ENCODE measurements at places on chromosomes 2 and 18.
A peak's percentile ranks its signal among the peaks of the same experiment; 100 is the strongest.

DNA sequence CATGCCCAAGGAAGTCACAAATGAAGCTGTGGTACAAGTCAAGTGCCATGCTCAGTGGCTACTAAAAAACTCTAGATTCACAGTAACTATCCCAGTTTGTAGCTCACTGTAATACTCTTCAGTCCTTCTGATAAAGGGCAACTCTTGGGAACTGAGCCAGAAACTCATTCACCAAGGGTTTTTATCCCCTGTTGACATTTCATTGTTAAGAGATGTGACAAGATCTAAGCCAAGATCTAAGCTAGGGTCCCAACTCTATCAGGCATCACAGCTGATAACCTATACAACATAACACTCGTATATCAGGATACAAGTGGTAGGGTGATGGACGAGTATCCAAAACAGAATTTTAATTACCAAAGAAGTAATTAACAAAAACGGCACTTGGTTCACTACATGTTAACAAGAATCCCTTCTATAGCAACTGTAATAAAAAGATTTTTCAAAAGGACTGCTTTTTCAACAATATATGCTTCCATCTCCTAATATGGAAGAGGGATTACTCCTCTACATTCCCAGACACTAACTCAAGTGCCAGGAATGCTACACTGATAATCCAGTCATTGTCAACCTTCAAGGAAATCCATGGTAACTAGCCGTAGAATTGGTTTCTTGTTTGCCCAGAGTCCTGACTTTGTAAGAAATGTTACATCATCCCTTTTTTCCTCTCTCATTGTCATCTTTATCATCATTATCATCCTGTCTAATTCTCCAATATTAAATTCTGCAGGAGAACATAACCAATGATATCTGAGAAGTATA, 111.7 kb downstream of the CDH2 start:
- peak overlapping the region; percentile 74 for H3K27ac ChIP-seq
- no peaks in the 10 kb centered on the region for H3K27me3 ChIP-seq
- peak; percentile 85 for DNase-seq
- peaks cover 4% of the 10 kb centered on the region for H3K4me1 ChIP-seq

- H3K36me3 ChIP-seq, result no peaks in the 10 kb centered on the region
- no peak overlapping the region for H3K27ac ChIP-seq
- DNase-seq, result no peak
- H3K4me1 ChIP-seq, result peaks cover 14% of the 10 kb centered on the region
Measured at GRCh38 chr18:8703092-8703709, 2.2 kb upstream of the MTCL1 start.

- H3K36me3 ChIP-seq, result peaks cover 22% of the 10 kb centered on the region
- H3K4me3 ChIP-seq, result no peak overlapping the region
- no peak for DNase-seq
- H3K4me1 ChIP-seq, result no peaks in the 10 kb centered on the region
Measured at GRCh38 chr2:135167273-135167672, 115.2 kb downstream of the RAB3GAP1 start.

DNA sequence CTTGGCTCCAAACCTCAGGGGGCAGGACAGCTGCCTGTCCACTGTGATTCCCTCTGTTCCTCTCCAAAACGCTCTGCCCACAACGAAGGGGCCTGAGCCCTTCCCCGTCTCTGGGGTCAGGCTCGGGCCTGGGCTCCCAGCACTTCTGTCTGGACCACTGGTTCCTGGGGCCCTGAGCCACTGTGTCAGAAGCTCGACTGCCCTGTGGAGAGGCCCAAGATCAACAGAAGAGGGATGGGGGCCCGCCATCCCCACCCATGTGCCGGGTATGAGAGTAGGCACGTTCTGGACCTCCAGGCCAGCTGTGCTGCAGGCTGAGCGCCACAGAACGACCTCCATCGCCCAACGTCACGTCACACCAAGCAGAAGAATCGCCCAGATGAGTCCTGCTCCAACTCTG, 119.9 kb upstream of the HS6ST1 start:
- H3K4me1 ChIP-seq, result peaks cover 2% of the 10 kb centered on the region
- DNase-seq, result no peak
- no peaks in the 10 kb centered on the region for H3K36me3 ChIP-seq
- no peak overlapping the region for H3K27ac ChIP-seq
- no peaks in the 10 kb centered on the region for H3K27me3 ChIP-seq
- H3K4me3 ChIP-seq, result no peak overlapping the region

DNA sequence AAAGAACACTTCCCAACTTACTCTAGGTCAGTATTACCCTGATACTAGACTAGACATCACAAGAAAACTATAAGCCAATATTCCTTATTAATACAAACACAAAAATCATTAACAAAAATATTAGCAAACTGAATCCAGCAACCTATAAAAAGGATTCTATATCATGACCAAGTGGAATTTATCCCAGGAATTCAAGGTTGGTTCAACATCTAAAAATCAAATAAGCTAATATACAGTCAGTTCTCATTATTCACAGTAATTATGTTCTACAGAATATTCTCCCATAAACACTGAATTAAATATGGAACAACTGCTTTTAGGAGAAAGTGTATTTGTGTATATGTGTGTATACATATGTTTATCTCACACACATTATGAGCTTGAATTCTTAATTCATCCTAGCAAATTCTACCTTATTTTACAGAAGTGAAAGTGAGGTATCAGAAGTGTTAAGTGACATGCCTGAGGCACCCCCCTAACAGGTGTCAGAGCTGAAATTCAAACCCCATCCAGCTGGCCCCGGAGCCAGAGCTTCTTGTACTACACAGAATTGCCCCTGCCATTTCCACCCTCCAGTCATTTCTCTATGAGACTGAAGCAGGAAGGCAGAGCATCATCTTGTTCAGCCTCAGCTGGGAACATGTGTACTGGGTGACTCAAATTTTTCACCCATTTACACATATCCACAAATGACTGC, 77.8 kb downstream of the MALT1 start:
- no peaks in the 10 kb centered on the region for H3K4me1 ChIP-seq
- DNase-seq, result no peak
- no peaks in the 10 kb centered on the region for H3K27me3 ChIP-seq
- H3K4me3 ChIP-seq, result no peak overlapping the region
- H3K36me3 ChIP-seq, result peaks cover 21% of the 10 kb centered on the region
- H3K27ac ChIP-seq, result no peak overlapping the region

DNA sequence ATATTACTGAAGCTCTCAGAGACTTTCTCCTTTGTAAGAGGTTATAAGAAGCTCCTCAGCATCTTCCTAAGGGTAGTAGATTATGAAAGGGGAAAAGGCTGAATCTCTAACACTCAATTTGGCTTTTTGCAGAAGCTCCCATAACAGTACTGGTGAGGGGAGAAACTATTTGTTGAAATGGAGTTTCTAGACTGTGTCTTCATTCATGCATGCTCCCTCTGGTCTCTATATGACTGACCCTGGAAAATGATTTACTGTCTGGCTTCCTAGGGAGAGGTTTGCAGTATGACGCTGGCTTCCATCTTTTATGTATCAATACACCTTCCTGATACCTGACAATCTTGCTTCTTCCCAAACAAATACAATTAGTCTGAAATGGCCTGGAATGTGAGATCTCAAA, 63.9 kb downstream of the LDAH start:
- DNase-seq, result no peak
- H3K4me1 ChIP-seq, result no peaks in the 10 kb centered on the region
- no peaks in the 10 kb centered on the region for H3K27me3 ChIP-seq

DNA sequence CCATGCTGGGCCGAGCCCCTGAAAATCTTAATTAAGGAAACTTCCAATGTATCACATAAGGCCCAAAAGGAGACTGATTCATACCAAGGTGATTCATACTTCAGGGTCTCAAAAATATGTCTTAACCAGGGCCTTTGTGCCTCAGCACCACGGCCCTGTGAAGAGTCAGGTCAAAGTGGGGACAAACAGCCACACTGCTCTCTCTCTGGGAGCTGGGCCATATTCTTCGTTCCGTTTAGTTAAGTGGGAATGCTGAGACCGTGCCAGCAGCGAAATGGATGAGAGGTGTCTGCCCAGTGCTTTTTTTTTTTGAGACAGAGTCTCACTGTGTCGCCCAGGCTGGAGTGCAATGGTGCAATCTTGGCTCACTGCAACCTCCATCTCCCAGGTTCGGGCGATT, 9.3 kb upstream of the PTMA start:
- H3K27me3 ChIP-seq, result no peaks in the 10 kb centered on the region
- H3K27ac ChIP-seq, result no peak overlapping the region
- H3K4me1 ChIP-seq, result peaks cover 5% of the 10 kb centered on the region

GRCh38 chr2:210956101-210956500, 399.7 kb downstream of the CPS1 start:
- H3K27me3 ChIP-seq, result no peaks in the 10 kb centered on the region
- no peak overlapping the region for H3K4me3 ChIP-seq
- DNase-seq, result no peak

GRCh38 chr2:18626958-18627650, 37.7 kb upstream of the NT5C1B start:
- DNase-seq, result no peak
- no peaks in the 10 kb centered on the region for H3K27me3 ChIP-seq
- H3K36me3 ChIP-seq, result no peaks in the 10 kb centered on the region
- H3K4me3 ChIP-seq, result no peak overlapping the region
- H3K4me1 ChIP-seq, result no peaks in the 10 kb centered on the region

DNA sequence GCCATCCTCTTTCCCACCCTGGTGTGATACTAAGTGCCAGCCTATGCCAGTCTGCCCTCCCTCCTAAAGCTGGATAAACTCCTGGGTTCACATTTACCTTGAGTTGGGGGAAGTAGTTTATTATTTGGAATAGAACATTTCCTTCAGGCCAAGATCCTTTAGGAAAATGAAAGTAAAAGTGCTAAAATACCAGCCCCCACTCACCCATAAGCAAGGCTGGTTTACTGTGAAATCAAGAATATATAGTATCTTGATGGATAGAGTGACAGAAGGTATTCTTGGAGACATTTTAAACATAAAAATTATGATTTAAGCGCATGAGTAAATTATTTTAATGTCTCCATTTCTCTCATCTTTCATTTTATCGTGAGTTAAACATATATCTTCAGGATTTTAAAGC, 27.1 kb downstream of the ZNF532 start:
- DNase-seq, result no peak
- H3K4me3 ChIP-seq, result no peak overlapping the region
- peaks cover 25% of the 10 kb centered on the region for H3K4me1 ChIP-seq
- H3K27me3 ChIP-seq, result no peaks in the 10 kb centered on the region
- H3K36me3 ChIP-seq, result peaks cover 5% of the 10 kb centered on the region

- H3K4me1 ChIP-seq, result peaks cover 11% of the 10 kb centered on the region
- no peak for DNase-seq
Measured at GRCh38 chr2:97691166-97691565, 21.7 kb downstream of the C2orf92 start.

DNA sequence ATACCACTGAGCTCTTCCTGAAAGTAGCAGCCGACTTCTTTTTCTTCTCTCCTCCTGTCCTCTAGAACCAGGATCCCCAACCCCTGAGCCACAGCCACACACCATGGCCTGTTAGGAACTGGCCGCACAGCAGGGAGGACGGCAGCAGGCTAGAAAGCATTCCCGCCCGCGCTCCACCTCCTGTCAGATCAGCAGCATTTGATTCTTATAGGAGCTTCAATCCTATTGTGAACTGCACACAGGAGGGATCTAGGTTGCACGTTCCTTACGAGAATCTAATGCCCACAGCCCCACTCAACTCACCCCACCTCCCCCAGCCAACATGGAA, 179.1 kb upstream of the SH3BP4 start:
- H3K27me3 ChIP-seq, result no peaks in the 10 kb centered on the region
- no peak overlapping the region for H3K27ac ChIP-seq
- DNase-seq, result no peak
- no peaks in the 10 kb centered on the region for H3K36me3 ChIP-seq

DNA sequence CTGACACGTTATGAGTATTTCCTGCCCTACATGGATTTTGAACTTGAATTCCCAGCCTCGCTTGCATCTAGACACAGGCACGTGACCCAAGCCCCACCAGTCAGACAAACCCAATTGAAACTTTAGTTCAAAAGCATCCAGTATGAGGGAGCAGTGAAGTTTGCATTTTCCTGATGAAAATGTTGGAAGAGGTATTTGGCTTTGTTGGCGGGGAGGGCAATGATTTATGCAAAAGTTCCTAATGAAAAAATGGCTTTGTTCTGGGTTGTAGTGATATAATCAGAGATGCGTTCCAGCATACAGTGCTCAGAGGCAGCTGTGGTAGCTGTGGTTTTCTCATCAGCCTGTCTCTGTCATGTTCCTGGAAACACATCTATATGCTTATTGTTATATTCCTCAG, 36.8 kb upstream of the CPS1 start:
- H3K4me1 ChIP-seq, result no peaks in the 10 kb centered on the region
- H3K36me3 ChIP-seq, result no peaks in the 10 kb centered on the region
- H3K4me3 ChIP-seq, result no peak overlapping the region
- no peak overlapping the region for H3K27ac ChIP-seq
- no peaks in the 10 kb centered on the region for H3K27me3 ChIP-seq

DNA sequence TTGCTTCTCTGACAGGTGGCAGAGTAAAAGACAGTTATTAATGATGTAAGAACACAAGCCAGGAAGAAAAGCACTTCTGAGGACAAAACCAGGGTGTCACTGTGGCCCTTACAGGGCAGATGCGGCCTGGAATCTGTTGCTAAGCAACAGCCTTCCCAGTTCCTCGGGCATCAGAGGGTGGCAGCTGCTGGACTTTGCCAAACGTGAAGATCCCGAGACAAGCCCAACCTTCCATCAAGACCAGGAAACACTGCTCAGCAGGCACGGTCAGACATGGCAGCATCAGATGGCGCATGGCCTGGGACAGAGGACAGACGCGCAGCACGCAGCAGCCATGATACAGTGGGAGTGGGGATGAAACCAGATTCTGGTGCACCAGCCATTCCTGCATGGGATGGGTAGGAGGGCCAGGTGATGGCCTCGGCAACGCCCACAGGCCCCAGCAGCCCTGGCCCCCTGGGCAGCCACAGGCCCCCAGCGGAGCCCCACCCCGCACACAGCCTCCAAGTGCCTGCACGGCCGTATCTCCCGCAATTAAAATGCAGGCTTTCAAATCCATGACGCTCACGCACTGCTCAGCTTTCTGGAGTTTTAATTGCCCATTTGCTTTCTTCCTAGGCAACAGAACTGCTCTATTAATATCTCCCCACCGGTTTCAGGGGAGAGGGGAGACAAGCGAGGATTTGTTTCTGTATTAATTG, 89.0 kb downstream of the EIPR1 start:
- H3K36me3 ChIP-seq, result no peaks in the 10 kb centered on the region
- H3K27me3 ChIP-seq, result no peaks in the 10 kb centered on the region
- H3K27ac ChIP-seq, result no peak overlapping the region

GRCh38 chr2:237191714-237192081, 106.0 kb downstream of the COPS8 start:
- no peaks in the 10 kb centered on the region for H3K36me3 ChIP-seq
- no peak for DNase-seq
- H3K4me3 ChIP-seq, result no peak overlapping the region
- no peaks in the 10 kb centered on the region for H3K27me3 ChIP-seq
- H3K4me1 ChIP-seq, result peaks cover 18% of the 10 kb centered on the region

GRCh38 chr2:213455316-213456008, 171.2 kb downstream of the SPAG16 start:
- H3K4me3 ChIP-seq, result no peak overlapping the region
- no peaks in the 10 kb centered on the region for H3K4me1 ChIP-seq
- H3K27ac ChIP-seq, result peak overlapping the region; percentile 99
- H3K27me3 ChIP-seq, result no peaks in the 10 kb centered on the region

- peak overlapping the region; percentile 61 for H3K4me3 ChIP-seq
- no peak overlapping the region for H3K27ac ChIP-seq
- DNase-seq, result peak; percentile 27
Measured at GRCh38 chr2:45014016-45014702, 4.9 kb upstream of the SIX2 start.
